H9 (cell line): ENCODE measurements at places on chromosomes 7 and 10.

DNA sequence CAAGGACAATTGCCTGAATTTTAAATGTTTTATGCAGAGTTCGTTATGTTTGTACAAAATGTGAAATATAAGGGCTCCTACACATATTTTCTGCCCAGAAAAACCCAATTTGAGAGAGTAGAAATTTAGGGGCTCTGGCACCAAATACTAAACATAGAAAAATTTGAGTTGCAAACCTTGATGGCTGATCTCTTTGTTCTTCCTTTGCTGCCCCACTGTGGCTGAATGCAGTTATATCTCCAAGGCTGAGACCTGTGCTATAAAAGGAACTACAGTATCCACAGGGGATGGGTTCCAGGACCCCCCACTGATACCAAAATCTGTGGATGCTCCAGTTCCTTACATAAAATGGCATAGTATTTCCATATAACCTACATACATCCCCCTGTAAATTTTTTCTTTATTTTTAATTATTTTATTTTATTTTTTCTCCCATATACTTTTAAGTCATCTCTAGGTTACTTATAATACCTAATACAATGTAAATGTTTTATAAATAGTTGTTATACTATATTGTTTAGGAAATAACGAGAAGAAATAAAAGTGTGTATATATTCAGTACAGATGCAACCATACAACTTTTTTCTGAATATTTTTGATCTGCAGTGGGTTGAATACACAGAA, 22.5 kb downstream of the CFAP43 start:
- peak; percentile 49 for DNase-seq

GRCh38 chr7:55534916-55535590, 37.2 kb downstream of the VOPP1 start:
- DNase-seq = no peak

- no peak for DNase-seq
Observed at GRCh38 chr7:2665359-2665791, 22.6 kb upstream of the AMZ1 start.

- no peak for DNase-seq
Observed at GRCh38 chr7:92634205-92634604, 44.0 kb upstream of the FAM133B start.

- no peak for DNase-seq
Observed at GRCh38 chr10:43287056-43288007, 20.5 kb upstream of the RASGEF1A start.

- DNase-seq = no peak
Observed at GRCh38 chr7:767941-768731, 41.1 kb upstream of the PRKAR1B start.

DNA sequence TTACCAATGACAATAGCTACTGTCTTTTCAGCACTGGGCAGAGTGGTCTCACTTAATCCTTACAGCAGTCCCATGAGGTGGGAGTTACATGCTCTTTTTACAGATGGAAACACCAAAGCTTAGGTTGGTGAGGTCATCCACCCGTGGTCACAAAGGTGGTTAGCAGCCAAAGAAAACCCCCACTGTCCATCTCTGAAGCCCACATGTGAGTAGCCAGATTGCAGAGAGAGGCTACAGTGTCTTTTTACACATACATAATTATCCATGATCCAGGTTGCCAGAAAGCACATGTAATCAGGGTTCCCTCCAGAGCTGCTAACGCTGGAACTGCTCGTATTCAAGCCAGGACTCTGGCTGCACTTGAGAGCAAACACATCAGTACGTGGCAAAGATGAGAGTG, 24.6 kb upstream of the ANKRD2 start:
- no peak for DNase-seq

GRCh38 chr10:50407076-50407801, 155.9 kb upstream of the ASAH2 start:
- peak; percentile 60 for DNase-seq

DNA sequence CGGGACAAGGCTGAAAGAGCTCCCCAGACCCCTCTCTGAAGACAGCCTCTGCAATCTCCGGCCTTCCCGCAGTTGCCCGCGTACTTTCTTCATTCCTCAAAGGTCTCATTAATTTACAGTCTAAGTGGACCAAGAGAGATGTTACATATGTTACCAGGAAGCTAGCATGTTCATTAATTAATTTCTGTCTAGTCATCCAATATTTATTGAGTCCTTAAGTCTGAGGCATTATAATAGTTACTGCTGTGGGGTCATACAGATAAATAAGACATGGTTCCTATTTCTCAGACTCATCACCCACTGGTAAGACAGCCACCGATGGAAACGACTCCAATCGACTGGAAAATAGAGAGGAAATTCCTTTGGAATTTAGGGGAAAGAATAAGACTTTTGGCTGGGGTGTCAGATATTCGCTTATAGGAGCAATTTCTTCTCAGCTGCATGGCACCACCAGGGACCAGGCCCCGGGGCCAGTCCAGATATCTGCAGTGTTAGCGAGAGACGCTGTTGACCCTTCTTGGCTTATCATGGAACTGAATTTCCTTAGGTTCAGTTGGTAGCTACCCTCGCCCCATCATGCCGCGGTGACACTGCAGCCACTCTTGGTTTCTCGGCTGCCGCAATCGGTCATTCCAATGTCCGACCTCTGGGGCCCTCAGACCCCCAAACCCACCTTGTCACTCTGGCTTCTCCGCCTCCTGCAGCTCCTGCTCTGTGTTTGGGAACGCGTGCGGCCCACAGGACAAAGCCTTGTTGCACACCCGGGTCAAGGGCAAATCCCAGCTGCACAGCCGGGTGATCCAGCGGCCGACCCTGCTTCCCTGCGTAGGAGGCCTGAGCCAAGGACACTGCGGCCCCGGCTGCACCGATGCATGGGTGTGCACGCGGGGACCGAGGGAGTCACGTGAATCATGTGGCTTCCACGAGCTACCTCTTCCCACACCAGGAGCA, 383.2 kb downstream of the DNAJB6 start:
- no peak for DNase-seq

GRCh38 chr10:80506189-80506575, 31.5 kb upstream of the SH2D4B start:
- no peak for DNase-seq

- no peak for DNase-seq
Observed at GRCh38 chr10:75720157-75720556, 288.7 kb downstream of the LRMDA start.

- DNase-seq = peak; percentile 20
Observed at GRCh38 chr7:149717481-149717880, 55.9 kb downstream of the ZNF467 start.

GRCh38 chr10:1662438-1663025, 74.8 kb downstream of the ADARB2 start:
- no peak for DNase-seq

GRCh38 chr7:116436305-116436826, 63.2 kb upstream of the CAV2 start:
- no peak for DNase-seq

GRCh38 chr7:1531263-1531978, 919 bp downstream of the MAFK start:
- DNase-seq = peak; percentile 32

GRCh38 chr7:128362670-128363069, 1.2 kb upstream of the PRRT4 start:
- DNase-seq = no peak

GRCh38 chr10:108862676-108863350, 1060.5 kb downstream of the XPNPEP1 start:
- no peak for DNase-seq

- no peak for DNase-seq
Observed at GRCh38 chr7:38280707-38281106, 7.3 kb upstream of the TARP start.

- DNase-seq = no peak
Observed at GRCh38 chr10:43390333-43390732, 18.7 kb downstream of the HNRNPF start.

DNA sequence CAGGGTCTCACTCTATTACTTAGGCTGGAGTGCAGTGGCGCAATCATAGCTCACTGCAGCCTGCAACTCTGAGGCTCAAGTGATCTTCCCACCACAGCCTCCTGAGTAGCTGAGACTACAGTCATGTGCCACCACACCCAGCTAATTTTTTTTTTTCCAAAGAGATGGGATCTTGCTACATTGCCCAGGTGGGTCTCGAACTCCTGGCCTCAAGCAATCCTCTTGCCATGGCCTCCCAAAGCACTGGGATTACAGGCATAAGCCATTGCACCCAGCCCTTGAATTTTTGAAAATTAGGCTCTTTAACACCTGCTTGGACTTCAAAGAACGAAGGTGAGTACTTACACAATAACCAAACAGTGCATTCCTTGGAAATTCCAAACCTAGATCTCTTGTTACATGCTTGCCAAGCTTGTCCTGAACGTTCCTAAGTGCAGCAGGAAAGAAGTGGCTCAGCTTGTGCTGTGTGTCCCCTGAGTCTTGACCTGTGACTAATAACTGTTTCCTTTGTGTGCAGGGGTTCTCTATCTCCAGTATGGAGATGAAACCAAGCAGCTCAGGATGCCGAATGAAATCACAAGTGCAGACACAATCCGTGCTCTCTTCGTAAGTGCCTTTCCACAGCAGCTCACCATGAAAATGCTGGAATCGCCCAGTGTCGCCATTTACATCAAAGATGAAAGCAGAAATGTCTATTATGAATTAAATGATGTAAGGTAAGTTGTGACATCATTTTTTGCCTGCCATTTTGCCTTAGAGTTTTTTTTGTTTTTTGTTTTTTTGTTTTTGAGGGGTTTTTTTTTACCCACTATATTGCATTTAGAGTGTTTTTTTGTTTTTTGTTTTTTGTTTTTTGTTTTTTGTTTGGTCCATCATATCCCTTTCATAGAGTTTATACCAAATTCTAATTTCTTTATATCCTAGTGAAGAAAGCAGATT, 223.8 kb downstream of the KIAA1217 start:
- no peak for DNase-seq

- no peak for DNase-seq
Observed at GRCh38 chr7:38565289-38565688, 65.9 kb downstream of the AMPH start.

DNA sequence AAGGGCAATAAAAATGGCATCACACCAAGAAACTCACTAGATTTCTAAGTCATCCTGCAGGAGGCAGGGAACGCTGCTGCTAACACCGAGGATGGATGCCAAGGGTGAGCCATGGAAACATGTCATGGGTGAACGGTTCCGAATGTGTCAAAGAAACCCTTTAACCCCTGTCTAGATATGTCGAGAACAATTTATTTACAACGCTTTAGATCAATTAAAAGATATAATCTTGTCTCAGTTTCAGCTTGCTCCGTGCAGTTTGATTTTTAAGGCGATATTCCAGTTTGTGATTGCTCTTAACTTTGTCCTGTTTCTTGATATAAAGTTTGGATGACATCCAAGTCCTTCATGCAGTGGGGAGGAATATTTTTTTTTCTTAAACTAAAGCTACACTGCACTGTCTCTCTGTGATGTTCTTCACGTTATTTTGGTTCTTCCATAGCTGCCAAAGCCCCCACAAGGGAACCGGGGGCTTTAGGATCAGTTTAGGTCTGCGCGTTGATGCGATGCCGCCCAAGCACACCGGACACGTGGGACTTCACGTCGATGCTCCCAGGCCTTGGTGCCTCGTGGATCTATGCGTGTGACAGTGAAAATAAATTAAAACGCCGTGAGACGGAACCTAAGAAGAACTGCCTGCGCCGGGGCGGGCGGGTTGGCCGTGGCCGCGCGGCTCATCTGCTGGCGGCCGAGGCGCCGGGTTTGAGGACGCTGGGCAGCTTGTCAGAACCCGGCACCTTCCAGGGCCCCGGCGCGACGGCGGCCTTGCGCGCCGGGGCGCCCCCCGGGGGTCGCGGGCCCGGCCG, 220.3 kb downstream of the PHTF2 start:
- no peak for DNase-seq

GRCh38 chr7:67671006-67671548, 674.4 kb downstream of the TYW1 start:
- DNase-seq = no peak

DNA sequence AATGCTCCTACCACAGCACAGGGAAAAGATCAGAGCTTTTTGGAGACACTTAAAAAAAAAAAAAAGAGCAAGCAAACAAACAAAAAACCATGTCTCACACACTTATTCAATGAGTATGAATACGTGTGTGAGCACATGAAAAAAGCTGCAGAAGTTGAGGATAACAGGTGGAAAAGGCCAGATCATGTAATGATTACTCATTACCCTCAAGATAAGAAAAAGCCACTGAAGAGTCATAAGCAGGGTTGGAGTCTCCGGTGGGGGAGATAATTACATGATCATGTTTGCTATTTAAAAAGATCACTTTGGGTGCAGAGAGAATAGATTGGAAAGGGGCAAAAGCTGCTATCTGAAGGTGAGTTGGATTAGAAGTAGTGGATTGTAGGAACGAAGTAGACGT, 77.0 kb downstream of the POU6F2 start:
- DNase-seq = no peak

DNA sequence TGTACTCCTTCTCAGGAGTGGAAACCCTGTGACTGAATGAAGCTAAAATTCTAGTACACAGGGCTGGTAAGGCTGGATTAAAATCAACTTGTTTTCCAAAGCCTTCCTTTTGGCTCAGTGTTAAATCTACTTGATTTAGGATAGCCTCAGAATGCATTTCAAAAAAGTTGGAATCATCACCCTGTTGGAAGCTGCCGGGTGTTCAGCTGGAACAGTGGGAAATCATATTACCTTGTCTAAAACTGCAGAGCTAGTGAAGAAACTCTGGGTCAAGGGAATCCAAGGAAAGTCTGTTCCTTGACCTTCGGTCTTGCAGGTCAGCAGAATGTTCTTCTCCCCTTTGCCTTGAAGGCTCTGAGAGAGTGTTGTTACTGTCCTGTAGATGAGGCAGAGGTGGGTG, 252.1 kb upstream of the INHBA start:
- DNase-seq = no peak

GRCh38 chr10:61987537-61987936, 86.0 kb downstream of the ARID5B start:
- DNase-seq = no peak

GRCh38 chr7:128141683-128142195, 99.3 kb upstream of the LEP start:
- DNase-seq = no peak

DNA sequence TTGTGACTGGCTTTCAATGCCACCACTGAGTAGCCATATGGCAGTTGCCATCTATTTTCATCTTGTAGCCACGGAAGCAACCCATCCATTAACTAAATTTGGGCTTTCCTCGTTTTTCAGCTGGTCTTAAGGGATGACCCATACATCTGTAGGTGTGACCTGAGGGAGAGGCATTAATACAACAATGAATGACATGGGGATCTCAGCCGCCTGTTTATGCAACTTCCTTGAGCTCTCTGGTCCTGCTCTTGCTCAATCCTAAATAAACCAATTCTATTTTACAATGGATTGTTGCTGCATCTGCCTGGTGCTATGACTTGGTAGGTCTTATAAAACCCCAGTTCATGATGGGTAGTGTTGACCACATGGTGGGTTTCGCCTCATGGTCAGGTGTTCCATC, 21.9 kb upstream of the ADAM22 start:
- no peak for DNase-seq

- DNase-seq = no peak
Observed at GRCh38 chr7:3217166-3217565, 83.9 kb upstream of the SDK1 start.

GRCh38 chr7:351256-351655, 61.3 kb downstream of the FOXL3 start:
- no peak for DNase-seq

- no peak for DNase-seq
Observed at GRCh38 chr10:104735757-104736391, 94.8 kb downstream of the SORCS3 start.

- DNase-seq = no peak
Observed at GRCh38 chr7:134343136-134343535, 26.4 kb upstream of the SLC35B4 start.
